Activated T-helper 17 cell treated with anti-CD3 and anti-CD28 coated beads, Interleukin-2, amount 50 U/mL, for 72 hours (primary cell): ENCODE measurements at places on chromosomes 2 and 18.

DNA sequence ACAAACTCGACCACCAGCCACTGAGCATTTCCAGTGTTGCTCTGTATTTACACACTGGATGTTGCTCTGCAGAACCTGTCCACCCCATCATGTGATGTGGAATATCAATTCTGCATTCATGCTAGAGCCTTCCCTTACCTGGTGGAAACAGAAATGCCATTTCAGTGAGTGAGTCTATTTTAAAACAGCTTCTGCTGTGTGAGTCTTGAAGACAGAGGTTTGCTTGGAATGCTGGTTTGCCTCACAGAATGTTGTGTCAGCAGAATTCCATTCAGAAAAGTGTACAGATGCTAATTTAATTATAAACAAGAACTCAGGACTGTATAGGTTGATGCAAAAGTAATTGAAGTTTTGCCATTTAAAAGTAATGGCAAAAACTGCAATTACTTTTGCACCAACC lies 118.3 kb downstream of the MAP3K20 start:
- no peak overlapping the region for H3K27ac ChIP-seq
- ATAC-seq, result no peak
- no peaks in the 10 kb centered on the region for H3K27me3 ChIP-seq
- H3K4me1 ChIP-seq, result no peaks in the 10 kb centered on the region
- H3K36me3 ChIP-seq, result peaks cover 8% of the 10 kb centered on the region

DNA sequence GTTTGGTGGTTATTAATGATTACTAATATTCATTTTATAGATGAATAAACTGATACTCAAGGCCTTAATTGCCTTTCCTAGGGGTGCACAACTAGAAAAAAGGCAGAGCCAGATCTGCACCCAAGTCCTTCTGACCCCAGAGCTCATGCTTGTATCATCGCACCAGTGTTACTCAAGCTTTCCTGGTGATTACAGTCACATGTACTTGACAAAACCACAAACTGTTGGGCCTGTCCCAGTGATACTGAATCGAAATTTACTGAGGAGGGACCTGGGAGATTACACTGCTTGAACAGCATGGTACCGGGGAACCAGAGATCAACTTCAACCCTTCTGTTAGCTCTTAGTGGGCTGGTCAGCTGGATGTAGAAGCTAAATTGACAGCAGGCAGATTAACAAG lies 33.7 kb downstream of the FASTKD2 start:
- H3K36me3 ChIP-seq, result peaks cover 7% of the 10 kb centered on the region
- H3K27ac ChIP-seq, result no peak overlapping the region
- H3K27me3 ChIP-seq, result no peaks in the 10 kb centered on the region
- H3K4me1 ChIP-seq, result peaks cover 4% of the 10 kb centered on the region
- no peak overlapping the region for H3K4me3 ChIP-seq

GRCh38 chr2:222751821-222752719 lies 80.6 kb downstream of the MOGAT1 start:
- no peaks in the 10 kb centered on the region for H3K36me3 ChIP-seq
- no peaks in the 10 kb centered on the region for H3K4me1 ChIP-seq
- H3K4me3 ChIP-seq, result no peak overlapping the region
- no peaks in the 10 kb centered on the region for H3K27me3 ChIP-seq
- H3K27ac ChIP-seq, result no peak overlapping the region
- no peak for ATAC-seq

DNA sequence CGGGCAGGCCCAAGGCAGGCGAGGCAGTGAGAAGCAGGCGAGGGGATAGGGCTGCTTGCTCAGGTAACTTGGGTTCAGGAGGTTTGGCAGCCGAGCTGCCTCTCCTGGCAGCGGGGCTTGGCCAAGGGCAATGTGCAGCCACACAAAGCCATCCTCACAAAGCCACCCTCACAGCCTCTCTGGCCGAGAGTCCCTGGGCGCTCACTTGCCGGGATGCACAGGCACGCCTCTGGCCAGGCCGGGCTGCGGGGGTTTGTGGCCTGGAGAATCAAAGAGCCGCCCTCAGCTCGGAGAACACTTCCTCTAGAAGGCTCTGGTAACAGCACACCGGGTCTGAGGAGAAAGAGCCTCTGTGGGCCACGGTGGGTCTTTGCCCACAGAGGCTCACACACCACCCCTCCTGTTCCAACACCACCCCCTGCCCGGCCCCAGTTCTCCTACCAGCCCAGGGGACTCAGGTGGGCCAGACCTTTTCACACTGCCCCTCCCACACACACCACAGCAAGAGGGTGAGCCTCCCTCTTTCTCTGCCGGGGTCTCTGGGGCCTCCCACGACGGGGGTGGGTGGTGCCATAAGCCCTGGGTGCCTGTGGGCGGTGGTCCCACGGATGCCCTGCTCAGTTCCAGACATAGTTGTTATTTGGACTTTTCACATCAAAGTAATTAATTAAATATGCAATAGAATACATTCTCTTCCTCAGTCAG lies 186.9 kb downstream of the ZFP36L2 start:
- ATAC-seq, result no peak
- no peaks in the 10 kb centered on the region for H3K4me1 ChIP-seq
- H3K27me3 ChIP-seq, result no peaks in the 10 kb centered on the region
- H3K4me3 ChIP-seq, result no peak overlapping the region

- no peaks in the 10 kb centered on the region for H3K4me1 ChIP-seq
- no peaks in the 10 kb centered on the region for H3K27me3 ChIP-seq
- H3K36me3 ChIP-seq, result no peaks in the 10 kb centered on the region
- no peak overlapping the region for H3K4me3 ChIP-seq
Observed at GRCh38 chr2:99607861-99608491, 118.2 kb upstream of the REV1 start.

- no peaks in the 10 kb centered on the region for H3K4me1 ChIP-seq
- no peak overlapping the region for H3K27ac ChIP-seq
- ATAC-seq, result no peak
- H3K4me3 ChIP-seq, result no peak overlapping the region
- no peaks in the 10 kb centered on the region for H3K36me3 ChIP-seq
- peaks cover 1% of the 10 kb centered on the region for H3K27me3 ChIP-seq
Observed at GRCh38 chr18:25465152-25465732, 113.3 kb upstream of the ZNF521 start.

GRCh38 chr2:189318761-189319160 lies 122.5 kb upstream of the WDR75 start:
- no peaks in the 10 kb centered on the region for H3K36me3 ChIP-seq
- H3K4me1 ChIP-seq, result peaks cover 3% of the 10 kb centered on the region
- no peak overlapping the region for H3K4me3 ChIP-seq
- H3K27ac ChIP-seq, result no peak overlapping the region

DNA sequence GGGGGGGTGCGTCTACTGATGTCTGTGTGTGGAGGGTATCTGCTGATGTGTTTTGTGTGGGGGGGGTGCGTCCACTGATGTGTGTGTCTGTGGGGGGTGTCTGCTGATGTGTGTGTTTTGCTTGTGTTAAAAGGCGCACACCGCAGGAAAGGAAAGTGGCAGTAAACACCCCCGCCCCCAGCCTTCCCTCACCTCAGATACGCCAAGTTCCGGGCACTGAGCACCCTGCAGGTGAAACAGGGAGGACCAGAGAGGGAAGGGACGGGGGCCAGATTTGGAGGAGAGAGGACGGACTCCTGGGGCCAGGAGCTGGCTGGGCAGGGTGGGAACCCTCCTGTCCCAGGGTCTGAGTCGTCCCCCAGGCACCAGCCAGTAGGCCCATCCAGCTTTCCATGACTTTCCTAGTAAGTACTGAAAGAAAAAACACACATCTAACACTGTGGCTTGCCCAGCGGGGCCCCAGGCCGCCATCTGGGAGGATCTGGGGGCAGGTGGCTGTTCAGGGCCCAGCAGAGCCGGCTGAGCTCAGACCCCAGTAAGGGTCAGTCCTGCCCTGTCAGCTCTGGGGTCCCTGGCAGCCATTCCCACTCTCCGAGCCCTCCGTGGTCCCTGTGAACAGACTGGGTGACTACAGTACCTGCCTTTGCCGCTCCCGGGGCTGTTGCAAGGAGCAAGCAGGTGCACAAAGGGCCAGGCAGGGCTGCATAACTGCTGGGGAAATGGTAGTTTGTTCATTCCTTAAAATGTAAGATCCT lies 126.9 kb downstream of the NFATC1 start:
- no peaks in the 10 kb centered on the region for H3K27me3 ChIP-seq
- ATAC-seq, result peak; percentile 6
- H3K4me3 ChIP-seq, result peak overlapping the region; percentile 83
- peak overlapping the region; percentile 99 for H3K27ac ChIP-seq
- H3K36me3 ChIP-seq, result peaks cover 47% of the 10 kb centered on the region
- peaks cover 63% of the 10 kb centered on the region for H3K4me1 ChIP-seq

DNA sequence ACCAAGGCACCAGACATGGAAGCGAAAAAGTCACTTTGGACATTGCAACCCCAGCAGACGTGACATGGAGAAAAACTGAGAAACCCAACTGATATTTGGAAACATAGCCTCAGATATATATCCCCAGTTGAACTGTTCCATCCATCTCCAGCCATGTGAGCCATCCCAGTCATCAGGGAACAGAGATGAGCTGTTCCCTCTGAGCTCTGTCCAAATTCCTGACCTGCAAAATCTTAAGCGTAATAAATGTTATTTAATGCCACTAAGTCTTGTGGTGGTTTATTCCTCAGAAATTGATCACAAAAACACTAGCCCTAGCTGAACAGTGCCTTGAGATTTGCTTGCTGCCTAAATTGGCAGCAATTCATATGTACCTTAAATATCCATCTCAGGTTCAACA lies 182.8 kb downstream of the NRP2 start:
- H3K4me3 ChIP-seq, result no peak overlapping the region
- no peaks in the 10 kb centered on the region for H3K36me3 ChIP-seq
- H3K4me1 ChIP-seq, result peaks cover 4% of the 10 kb centered on the region
- H3K27me3 ChIP-seq, result peaks cover 24% of the 10 kb centered on the region
- no peak overlapping the region for H3K27ac ChIP-seq
- ATAC-seq, result no peak

GRCh38 chr2:128832946-128833663 lies 514.4 kb upstream of the HS6ST1 start:
- H3K4me3 ChIP-seq, result no peak overlapping the region
- no peak for ATAC-seq
- no peaks in the 10 kb centered on the region for H3K36me3 ChIP-seq
- H3K4me1 ChIP-seq, result no peaks in the 10 kb centered on the region
- no peaks in the 10 kb centered on the region for H3K27me3 ChIP-seq

DNA sequence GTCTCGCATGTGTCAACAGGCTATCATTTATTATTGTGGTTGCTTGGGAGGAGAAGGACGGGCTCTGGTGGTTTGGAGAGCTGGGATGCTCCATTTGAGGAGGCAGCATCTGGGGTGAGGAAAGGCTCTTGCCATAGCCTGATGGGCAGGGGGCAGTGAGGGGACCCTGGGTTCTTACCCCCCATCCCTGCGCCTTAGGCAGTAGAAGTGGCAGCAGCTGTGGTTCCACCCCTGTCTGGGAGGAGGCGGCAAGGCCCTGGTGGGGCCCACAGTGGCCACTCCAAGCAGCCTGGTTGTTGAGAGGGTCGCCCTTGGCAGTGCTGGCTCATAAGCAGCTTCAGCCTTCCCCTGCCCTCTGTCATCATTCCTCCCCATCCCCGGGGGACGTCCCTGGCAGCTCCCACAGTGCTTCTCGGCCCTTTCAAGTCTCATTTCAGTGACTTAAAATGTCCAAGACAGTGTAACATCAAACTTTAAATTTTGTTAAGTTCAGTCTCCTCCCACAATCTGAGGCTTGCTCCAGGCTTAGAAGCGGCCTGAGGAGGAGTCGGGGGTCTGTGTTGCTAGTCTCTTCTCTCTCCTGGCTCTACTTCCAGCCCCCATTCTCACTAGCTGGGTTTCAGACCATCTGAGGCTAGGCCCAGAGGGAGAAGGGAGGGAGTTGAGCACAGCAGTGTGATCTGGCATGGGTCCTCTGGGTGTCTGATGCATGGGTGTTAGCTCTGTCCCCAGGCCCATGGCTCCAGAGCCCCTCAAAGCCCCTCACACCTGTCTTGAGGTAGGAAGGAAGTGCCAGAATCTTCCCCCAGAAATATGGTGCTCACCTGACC lies 34.9 kb upstream of the PTPN4 start:
- no peak overlapping the region for H3K4me3 ChIP-seq
- peaks cover 7% of the 10 kb centered on the region for H3K4me1 ChIP-seq
- no peaks in the 10 kb centered on the region for H3K36me3 ChIP-seq
- no peaks in the 10 kb centered on the region for H3K27me3 ChIP-seq

- H3K4me3 ChIP-seq, result no peak overlapping the region
- no peak for ATAC-seq
- H3K27ac ChIP-seq, result no peak overlapping the region
Observed at GRCh38 chr2:27573452-27573851, 9.4 kb upstream of the ZNF512 start.

DNA sequence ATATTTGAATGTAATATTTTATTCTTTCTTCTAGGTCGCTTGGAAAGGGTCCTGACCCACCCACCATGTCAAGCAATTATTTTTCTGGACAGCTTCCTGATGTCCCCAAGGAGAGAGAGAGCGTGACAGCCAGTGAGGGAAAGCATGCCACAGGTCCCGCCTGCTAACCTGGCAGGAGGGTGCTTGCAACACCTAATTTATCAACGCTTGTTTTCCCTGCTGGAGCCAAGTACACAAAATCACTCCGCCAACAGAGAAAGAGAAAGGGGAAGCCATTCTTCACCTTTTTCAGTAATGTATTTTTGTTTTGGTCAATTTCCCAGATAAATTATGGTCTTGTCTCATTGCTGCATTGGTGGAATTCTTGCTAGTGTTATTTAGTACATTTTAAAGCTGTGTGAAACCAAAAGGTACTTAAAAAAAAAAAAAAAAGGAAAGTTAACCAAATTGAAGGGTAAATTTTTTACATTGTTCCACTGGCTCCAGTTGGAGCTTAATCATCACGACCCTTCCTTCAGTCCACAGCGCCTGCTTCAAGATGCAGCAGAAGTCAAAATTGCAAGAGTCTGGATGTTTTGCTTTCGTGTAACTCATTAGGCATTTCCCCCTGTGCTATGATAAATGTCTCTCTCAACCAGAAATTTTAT lies 88.5 kb upstream of the COPS8 start:
- H3K27ac ChIP-seq, result no peak overlapping the region
- no peak overlapping the region for H3K4me3 ChIP-seq
- H3K4me1 ChIP-seq, result no peaks in the 10 kb centered on the region
- peaks cover 31% of the 10 kb centered on the region for H3K27me3 ChIP-seq
- no peaks in the 10 kb centered on the region for H3K36me3 ChIP-seq
- no peak for ATAC-seq

- peak; percentile 77 for ATAC-seq
- H3K36me3 ChIP-seq, result no peaks in the 10 kb centered on the region
- peaks cover 6% of the 10 kb centered on the region for H3K4me1 ChIP-seq
- no peak overlapping the region for H3K4me3 ChIP-seq
Observed at GRCh38 chr18:11308499-11308898, 159.1 kb upstream of the PIEZO2 start.

DNA sequence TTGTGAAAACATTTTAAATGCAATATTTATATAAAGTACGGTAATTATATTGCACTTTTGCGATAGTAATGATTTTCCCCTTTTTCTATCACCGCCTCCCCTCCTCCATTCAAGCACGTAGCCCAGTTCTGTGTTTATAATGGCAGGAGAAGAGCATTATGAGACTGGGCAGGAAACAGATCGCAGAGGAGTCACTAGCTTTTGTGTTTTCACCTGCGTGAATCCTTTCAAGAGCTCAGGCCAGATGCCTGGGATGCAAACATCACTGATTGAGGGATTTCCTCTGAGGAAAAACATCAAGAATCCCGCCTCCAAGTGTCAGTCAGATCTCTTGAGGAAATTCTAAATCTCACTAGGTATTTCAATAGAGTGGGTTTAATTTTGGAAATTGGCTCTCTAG lies 178.4 kb upstream of the FN1 start:
- no peaks in the 10 kb centered on the region for H3K4me1 ChIP-seq
- H3K36me3 ChIP-seq, result no peaks in the 10 kb centered on the region
- peaks cover 4% of the 10 kb centered on the region for H3K27me3 ChIP-seq
- no peak overlapping the region for H3K4me3 ChIP-seq
- no peak for ATAC-seq

- no peak overlapping the region for H3K4me3 ChIP-seq
- peaks cover 16% of the 10 kb centered on the region for H3K27me3 ChIP-seq
- H3K27ac ChIP-seq, result no peak overlapping the region
- H3K36me3 ChIP-seq, result no peaks in the 10 kb centered on the region
- ATAC-seq, result no peak
Observed at GRCh38 chr2:236892721-236893120, 193.0 kb upstream of the COPS8 start.
